ENCODE measurements at places on chromosomes 7 and 10.

DNA sequence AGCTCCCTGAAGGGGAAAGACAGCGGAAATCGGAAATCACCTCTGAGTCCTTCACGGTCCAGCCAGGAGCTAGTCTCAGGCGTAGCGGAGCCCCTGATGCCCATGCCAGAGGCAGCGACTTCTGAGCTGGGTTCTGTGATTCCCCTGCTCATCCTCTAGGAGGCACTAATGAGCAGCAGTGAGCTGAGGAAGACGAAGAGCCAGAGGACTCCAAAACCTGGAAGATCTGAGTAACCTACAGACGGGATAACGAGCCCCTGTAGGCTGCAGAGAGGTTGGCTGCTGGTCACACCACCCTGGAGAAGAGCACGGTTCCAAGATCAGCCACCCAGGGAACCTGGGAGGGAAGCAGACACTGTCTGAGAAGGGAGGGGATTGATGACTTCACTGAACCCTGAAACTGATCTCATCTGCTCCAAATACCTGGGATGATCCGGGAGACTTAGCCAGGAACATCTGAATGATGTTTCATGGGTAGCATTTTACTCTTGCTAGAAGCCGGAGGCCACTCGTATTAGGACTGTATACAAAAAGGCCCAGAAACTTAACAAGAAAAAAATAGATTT is 304.1 kb downstream of the PAXIP1 start:
- no peak for DNase-seq

- DNase-seq, result no peak
Observed at GRCh38 chr7:139993169-139993568, 69.6 kb downstream of the PARP12 start.

GRCh38 chr7:139541600-139542307 is 18.3 kb downstream of the CLEC2L start:
- DNase-seq, result no peak

GRCh38 chr10:127408733-127409132 is 140.4 kb upstream of the NPS start:
- no peak for DNase-seq

DNA sequence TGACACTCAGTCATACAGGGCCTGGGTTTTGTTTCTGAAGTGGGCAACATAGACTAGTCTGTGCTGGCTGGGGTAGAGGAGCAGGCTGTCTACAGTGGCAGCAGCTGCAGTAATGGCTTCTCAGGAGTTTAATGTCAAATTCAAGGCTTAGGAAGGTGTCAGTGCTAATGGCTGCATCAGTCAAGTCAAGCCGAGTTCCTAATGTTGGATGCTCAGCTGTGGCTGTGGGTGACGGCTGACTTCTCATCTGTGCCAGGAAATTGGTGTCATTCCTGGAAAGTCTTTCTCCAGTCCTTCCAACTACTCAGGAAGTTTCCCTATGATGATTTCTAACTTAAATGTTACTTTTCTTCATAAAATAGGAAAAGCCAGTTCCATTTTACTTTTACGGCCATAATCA is 468.1 kb upstream of the IGFBP3 start:
- DNase-seq, result no peak

DNA sequence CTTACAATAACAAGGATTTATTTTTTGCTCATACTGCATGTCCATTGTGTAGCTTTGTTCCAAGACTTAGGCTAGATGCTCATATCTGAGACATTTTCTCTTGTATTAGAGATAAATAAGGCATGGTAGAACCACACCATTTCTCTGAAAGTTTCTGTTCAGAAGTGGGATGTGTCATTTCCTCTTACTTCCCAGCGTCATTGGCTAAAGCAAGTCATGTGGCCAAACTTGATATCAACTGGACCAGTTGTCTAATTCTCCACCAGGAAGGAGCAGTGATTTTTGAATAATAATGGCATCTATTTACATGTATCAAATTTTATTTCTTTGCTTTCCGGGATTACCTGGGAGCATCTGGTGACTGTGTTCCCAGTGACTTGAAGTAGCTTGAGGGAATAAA is 38.3 kb downstream of the AHCYL2 start:
- no peak for DNase-seq

- DNase-seq, result no peak
Observed at GRCh38 chr10:7263616-7264015, 147.2 kb downstream of the SFMBT2 start.

GRCh38 chr7:31006857-31007256 is 43.1 kb downstream of the GHRHR start:
- no peak for DNase-seq

- DNase-seq, result no peak
Observed at GRCh38 chr10:89129911-89130310, 77.2 kb downstream of the CH25H start.

DNA sequence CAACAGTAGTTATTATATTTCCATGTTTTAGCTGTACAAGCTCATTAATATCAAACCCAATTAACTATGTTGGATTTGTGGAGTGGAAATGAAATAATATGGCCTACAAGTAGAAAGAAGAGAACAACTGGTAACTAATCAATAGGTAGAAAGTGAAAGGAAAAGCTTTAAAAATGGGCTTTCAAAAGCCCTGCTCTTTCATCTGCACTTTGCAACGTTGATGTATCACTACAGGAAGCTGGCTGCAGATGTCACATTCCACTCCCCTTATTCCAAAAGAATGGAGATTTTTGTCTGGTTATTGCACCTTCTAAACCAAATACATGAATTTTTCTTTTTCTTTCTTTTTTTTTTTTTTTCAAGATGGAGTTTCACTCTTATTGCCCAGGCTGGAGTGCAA is 11.7 kb upstream of the MKI67 start:
- no peak for DNase-seq

DNA sequence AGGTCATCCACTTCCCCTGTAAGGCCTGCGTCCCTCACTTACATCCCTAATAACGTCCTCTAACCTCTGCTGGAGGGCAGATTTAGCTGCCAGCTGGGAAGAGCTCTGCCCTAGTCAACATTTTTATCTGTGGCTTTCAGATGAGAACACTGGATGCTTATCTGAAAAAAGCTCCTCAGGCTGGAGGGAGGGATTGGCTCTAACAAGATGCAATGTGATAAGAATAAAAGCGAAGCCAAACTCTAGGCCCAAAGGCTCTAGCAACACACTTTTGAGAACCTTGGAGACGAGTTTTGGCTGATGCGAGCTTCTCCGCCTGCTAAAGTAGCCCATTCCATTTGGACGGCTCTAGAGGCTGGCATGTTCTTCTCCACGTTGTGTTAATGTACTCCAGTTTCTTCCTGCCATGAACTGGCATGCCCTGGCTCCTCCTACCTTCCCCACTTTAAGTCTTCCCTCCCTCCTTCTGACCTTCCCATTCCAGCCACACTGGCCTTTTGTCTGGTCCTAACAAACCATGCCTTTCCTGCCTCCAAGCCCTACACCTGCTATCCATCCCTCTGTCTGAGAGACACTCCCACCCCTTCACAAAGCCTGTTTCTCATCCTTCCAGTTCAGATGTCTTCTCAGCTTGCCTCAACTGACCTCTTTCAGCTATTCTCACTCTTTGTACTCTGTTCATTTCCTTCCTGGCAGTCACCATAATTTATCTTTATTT is 62.5 kb upstream of the ATRNL1 start:
- DNase-seq, result no peak

DNA sequence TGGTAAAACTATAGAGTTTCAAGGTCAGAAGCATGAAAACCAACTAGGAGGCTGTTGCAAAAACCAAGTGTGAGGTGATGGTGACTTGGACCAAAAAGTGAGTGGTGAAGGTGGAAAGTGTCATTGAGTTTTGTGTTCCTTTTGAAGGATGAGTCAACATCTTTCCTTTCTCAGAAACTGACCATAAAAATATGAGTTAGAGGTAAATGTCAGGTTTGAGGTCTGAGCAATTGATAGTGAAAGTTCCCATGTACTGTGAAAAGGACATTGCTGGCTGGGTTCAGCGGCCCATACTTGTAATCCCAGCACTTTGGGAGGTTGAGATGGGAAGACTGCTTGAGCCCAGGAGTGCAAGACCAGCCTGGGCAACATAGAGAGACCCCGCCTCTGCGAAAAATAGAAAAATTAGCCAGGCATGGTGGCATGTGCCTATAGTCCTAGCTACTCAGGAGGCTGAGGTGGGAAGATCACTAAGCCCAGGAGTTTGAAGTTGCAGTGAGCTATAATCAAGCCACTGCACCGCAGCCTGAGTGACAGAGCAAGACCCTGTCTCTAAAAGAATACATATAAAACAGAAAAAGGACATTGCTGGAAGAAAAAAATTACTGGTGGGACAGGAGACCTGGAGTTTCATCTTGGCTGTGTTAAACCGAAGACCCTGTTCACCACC is 89.3 kb upstream of the ARID5B start:
- no peak for DNase-seq

- DNase-seq, result no peak
Observed at GRCh38 chr7:70271617-70272081, 673.4 kb downstream of the AUTS2 start.

DNA sequence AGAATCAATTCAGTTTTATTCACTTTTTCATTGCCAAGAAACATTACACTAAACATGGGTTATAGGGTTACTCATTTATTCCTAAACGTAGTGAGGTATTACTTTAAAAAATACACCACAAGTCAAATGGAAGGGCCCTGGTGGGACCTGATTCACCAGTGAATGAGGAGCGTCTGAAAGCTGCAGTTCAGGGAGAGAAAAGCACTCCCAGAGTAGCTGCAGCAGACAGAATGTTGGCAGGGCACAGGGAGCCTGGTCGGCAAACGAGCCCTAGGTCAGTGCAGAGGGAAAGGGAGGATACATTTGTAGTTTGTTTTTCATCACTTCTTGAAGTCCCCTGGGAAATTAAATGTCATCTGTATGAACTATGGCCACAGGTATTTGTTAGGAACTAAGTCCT is 361.7 kb upstream of the ETV1 start:
- no peak for DNase-seq

DNA sequence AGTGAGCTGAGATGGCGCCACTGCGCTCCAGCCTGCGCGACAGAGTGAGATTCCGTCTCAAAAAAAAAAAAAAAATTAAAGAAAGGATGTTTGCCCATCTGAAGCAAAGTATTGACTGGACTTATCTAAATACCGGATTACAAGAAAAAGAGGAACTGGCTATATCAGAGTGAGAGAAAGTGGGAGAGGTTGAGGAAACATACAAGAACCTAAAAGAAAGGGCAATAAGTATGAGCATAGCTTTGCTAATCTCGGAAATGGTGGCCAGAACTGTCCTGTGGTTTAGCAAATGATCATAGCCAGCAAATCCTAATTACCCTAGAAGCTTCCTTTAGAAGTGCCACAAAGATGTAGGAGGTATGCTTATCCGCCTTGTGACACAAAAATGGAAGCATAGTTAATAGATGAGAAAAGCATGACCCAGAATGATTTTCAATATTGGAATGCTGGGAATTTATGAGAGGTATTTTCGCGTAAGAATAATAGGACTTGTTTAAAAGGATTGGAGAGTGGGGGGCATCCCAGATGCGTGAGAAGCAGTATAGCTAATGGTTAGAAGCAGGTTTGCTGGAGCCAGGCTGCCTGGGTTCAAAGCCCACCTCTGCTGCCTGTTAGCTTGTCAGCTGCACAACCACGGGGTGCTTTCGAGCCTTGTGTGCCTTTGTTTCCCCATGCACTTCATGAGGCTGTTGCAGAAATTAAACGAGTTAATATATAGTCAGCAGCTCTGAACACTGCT is 1.2 kb upstream of the GTPBP4 start:
- DNase-seq, result no peak

- no peak for DNase-seq
Observed at GRCh38 chr10:118516716-118517115, 78.7 kb downstream of the PRLHR start.

- DNase-seq, result no peak
Observed at GRCh38 chr7:17105701-17106100, 192.8 kb upstream of the AHR start.

- no peak for DNase-seq
Observed at GRCh38 chr7:141208539-141208938, 134.7 kb downstream of the TMEM178B start.

DNA sequence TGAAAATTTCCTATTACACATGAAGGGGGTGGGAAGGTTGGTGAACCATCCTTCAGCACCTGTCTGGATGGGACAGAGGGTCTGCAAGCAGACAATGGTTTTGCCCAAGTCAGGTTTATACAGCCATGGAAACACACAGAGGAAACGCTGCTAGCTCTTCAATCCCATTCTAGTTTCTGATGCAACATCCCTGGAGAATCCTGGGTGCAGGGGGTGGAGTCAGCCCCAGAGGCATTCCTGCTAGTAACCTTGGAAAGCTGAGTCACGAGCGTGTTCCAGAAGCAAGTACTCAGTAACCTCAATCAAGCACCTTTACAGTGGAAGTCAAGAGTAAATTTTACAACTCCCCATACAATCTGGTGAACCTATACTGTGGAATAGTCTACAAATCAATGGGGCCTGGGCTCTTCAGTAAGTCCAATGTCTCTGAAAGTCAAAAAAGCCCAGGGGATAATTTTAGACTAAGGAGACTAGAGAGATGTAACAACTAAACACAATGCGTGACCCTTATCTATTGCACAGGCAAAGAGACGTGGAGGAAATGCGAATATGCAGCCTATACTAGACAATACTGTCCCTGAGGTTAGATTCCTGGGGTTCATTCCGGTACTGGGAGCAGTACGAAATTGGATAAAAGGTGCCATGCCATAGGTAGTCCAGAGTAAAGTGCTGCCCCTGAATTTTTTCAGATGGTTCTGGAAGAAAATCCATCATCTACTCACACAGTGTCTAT is 95.4 kb downstream of the ZRANB1 start:
- DNase-seq, result no peak

DNA sequence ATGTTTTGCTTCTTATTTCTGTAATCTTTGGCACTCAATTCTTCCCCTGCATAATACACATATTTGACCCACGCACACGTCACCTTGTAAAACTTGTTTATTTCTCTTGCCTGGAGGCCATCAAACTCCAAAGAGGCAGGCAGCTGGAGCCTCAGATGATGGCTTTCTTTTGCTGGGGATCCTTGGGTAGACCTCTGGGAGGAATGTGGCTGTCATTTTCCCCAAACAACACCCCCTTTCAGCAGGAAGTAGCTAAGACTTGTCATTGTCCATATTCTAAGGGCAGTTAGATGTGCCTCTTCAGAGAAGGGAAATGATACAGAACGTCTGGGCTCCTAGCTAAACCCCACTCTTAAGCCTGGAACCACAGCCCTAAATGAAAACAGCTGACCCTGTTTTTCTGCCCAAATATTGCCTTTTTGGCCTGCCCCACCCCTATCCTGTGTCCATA is 111.3 kb downstream of the ITGB8 start:
- no peak for DNase-seq

DNA sequence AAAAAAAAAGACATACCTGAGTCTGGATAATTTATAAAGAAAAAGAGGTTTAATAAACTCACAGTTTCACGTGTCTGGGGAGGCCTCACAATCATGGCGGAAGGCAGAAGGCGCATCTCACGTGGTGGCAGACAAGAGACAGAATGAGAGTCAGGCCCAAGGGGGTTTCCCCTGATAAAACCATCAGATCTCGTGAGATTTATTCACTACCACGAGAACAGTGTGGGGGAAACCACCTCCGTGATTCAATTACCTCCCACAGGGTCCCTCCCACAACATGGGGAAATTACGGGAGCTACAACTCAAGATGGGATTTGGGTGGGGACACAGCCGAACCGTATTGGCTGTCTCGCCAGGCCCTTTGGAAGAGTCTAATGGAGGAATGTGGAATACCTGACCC is 9.0 kb upstream of the MAFK start:
- no peak for DNase-seq

- DNase-seq, result no peak
Observed at GRCh38 chr7:100185726-100186125, 8.0 kb downstream of the STAG3 start.

Measured in stimulated activated CD4-positive, alpha-beta T cell treated with anti-CD3 and anti-CD28 coated beads, TNF-alpha, amount 100 ng/mL, for 4 hours (primary cell).